ENCODE measurements at places on chromosomes 12 and 14.

DNA sequence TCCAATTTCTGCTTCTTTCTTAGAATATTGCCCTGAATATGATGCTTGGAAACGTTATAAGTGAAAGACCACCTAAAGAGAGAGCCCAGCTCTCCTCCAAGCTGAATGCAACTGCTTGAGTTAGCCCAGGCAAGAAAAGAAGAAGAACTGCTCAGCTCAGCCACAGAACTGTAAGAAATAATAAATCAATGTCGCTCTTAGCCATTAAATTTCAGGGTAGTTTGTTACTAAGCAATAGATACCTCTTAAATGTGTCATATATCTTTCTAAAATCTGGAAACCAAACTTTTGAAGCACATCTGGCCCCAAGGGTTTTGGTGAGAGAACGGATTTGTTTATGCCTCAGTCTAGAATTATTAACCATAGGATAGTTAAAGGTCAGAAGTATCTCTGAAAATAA, 50.4 kb downstream of the SLC6A15 start:
- DNase-seq: no peak

DNA sequence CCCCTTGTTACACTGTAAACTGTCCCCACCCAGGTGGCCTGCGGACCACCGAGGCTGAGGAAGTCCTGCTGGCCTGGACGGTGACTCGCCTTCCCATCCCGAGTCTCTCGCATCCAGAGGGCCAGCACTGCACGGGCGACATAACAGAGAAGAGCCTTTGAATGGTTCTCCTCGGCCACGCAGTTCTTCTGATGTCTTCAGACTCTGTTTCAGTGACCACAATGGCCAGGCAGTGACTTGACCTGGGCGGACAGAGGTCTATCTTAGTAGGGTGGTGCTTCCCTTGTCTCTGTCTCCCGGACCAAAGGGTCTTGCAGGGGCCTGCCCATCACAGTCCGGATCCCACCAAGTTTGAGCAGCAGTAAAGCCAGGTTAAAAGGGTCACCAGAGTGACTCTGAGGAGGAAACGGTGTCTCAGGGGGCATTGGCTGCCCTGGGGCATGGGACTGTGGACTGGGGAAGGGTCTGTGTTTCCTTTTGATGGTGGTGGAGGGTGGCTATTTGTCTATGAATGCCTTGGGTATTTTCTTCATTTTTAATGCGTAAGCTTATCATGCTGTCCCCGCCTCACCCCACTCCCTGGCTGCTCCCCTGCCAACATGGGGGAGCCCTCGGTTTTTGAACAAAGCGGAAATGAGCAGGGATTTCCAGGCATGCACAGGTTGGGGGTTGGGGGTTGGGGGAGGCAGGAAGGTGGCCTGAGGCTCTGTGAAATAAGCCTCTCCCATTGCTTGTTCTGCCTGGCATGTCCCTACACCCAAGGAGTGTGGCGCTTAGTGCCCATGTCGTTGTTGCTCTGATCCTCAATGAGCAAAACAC, 10.3 kb downstream of the KRT85 start:
- no peak for DNase-seq

DNA sequence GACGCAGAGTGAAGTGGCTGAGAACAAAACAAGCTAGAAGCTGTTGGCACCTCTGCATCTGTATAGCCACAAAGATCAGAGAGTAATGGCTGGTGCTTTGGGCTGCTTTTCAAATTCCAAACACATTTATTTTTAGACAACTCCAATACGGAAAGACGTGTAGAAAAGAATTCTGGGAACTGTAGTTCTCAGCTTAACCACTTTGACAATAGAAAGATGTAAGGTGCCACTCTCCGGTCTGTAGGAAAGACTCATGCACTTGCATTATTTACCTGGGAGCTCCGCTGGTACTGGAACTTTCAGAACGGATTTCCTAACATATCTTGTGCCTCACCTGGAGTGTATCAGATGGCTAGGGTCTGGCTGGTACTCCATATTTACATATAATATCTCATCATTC, 1.8 kb upstream of the OR4K2 start:
- no peak for DNase-seq

DNA sequence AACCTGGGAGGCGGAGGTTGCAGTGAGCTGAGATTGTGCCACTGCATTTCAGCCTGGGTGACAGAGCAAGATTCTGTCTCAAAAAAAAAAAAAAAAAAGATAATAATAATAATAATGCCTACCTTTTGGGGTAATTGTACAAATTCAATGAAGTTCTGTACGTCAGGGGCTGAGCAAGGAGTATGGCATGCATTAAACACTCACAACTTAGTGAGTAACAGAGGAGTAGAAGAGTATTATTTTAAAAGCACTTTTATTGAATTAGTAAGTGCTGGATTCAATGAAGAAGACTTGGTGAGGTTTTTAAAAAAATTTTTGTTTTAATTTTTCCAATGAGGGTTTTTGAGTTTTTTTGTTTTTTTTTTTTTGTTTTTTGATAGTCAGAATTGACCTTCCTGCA, 783.6 kb upstream of the TBX3 start:
- no peak for DNase-seq

DNA sequence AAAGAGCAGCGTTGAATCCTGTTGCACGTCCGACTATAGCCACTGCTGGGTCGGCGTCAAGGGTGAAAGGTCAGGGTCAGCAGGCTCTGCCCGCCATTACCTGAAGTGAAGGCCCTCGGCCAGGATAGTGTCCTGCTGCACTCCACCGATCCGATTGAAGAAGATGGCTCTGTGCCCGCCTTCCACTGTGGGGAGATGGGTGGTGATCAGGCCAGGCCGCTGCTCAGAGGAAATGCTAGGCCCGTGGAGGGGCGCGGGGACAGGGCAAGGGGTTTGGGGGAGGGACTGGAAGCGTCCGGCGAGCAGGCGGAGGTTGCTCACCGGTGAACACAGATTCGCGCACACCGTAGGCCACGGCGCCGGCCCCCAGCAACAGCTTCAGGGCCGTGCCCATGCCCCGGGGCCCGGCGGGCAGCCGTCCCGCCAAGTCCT, 352 bp downstream of the PHB2 start:
- DNase-seq: no peak

DNA sequence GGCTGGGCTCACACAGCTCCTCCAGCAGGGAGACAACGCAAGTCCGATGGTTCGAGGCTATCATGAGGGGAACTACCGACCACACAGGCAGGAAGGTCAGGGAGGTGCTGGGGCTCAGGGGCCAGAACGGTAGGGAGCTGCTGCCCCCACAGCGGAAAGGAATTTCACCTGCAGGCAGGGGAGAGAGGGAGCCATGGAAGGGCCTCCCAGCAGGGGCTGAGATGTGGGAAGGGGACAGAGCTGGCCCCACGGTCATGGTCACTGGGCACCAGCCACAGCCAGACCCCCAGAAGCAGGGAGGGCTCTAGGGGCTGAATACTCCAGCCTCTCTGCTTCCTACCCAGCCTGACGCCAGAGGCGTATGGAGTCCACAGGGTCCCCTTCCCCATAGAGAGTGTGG, 103.1 kb downstream of the SCARB1 start:
- DNase-seq: no peak

- no peak for DNase-seq
Measured at GRCh38 chr12:6923003-6923732, 4.6 kb upstream of the ATN1 start.

- no peak for DNase-seq
Measured at GRCh38 chr14:50647753-50648152, 20.4 kb downstream of the SAV1 start.

- no peak for DNase-seq
Measured at GRCh38 chr14:53020193-53020932, 69.5 kb upstream of the FERMT2 start.

DNA sequence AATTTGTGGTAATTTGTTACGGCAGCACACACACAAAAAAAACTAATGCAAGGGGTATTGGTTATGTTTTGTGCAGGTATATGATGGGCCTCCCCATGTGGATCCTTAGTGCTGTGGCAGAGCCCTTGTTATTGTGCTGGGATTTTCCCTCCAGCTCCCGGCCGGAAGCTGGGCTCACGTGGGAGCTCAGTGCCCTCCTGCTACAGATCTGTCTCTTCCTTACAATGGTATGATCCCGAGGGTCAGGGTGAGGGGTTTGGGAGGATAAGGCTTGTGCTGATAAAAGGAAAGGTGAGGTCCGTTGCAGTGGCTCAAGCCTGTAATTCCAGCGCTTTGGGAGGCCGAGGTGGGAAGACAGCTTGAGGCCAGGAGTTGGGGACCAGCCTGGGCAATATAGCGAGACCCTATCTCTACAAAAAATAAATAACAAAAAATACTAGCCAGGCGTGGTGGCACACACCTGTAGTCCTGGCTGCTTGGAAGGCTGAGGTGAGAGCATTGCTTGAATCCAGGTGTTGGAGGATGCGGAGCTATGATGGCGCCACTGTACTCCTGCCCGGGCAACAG, 861 bp upstream of the SLC48A1 start:
- no peak for DNase-seq

DNA sequence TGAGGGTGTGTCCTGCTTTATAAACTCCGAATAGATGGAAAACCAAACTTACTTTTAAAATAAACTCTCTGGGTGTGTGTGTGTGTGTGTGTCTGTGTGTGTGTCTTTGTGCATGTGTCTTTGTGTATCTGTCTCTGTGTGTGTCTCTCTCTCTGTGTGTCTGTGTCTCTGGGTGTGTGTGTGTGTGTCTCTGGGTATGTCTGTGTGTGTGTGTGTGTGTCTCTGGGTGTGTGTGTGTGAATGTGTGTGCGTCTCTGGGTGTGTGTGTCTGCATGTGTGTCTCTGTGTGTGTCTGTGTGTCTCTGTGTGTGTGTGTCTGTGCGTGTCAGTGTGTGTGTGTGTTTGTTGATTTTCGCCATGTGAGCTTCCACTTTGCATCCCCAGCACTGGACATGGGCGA, 9.2 kb downstream of the RAN start:
- DNase-seq: no peak

- DNase-seq: no peak
Measured at GRCh38 chr14:66045572-66046021, 440.6 kb upstream of the CCDC196 start.

- DNase-seq: no peak
Measured at GRCh38 chr12:123389560-123390351, 5.8 kb downstream of the KMT5A start.

DNA sequence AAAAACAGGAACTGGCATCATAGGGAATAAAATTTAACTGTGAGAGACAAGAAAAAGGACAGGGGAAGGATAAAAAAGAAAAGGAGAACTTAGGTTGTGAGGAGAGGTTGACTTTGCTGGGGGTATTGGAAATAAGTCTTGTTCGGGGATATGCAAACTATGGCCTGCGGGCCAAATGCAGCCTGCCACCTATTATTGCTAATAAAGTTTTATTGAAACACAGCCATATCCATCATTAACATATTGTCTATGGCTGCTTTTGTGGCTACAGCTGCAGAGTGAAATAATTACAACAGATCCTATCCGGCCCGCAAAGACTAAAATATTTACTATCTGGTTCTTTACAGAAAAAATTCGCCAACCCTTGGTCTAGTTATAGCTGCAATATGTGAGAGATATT, 18.6 kb downstream of the BBS10 start:
- DNase-seq: no peak

DNA sequence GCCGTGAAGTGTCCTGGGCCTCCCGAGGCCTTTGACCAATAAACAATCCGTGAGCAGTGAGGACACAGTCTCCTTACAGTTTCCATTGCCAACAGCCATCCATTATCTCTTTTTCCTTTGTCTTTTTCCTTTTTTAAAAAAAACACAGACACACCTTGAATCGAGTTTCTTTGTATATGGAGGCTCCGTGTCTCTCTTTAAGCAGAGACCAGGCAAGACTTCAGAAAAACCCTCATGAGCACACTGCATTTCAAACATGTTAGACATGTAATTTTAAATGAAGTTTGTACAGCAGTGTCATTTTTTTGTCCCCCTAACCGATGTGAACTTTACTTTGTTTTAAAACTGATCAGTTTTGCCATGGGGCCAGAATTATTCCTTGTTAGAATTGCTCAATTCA, 111.1 kb downstream of the SPTSSA start:
- DNase-seq: no peak

DNA sequence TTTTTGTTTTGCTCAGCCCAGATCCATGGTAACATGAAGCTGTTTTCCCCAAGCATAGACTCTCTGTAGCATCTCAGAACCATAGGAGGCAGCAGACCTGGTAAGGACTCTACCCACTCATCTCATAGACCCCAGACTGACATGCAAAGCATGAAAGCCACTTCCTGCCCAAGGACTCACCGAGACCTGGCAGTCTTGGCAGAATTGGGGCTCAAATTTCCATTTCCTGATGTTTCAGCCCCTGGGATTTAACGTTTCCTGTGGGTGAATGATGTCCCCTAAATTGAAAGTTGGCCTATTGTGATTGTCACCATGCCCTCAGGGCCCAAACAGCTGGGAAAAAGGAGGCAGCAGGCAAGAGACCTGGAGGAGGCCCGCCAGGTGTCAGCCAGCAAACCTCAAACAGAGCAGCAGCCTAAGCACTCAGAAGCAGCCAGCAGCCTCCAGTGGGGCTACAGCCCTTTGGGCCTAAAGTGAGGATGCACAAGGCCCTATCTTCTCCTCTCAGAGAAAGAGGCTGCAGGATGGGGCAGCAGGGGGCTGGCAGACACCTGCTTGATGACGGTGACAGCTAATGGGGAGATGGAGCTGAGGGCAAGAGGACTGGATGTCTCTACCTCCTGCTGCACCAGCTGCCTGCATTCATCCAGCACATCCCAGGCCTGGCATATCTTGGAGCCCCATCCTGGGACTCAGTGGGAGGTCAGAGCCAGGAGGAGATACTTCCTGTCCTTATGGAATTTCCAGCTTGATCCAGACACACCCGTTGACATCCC, 8.5 kb downstream of the KRT85 start:
- DNase-seq: no peak

DNA sequence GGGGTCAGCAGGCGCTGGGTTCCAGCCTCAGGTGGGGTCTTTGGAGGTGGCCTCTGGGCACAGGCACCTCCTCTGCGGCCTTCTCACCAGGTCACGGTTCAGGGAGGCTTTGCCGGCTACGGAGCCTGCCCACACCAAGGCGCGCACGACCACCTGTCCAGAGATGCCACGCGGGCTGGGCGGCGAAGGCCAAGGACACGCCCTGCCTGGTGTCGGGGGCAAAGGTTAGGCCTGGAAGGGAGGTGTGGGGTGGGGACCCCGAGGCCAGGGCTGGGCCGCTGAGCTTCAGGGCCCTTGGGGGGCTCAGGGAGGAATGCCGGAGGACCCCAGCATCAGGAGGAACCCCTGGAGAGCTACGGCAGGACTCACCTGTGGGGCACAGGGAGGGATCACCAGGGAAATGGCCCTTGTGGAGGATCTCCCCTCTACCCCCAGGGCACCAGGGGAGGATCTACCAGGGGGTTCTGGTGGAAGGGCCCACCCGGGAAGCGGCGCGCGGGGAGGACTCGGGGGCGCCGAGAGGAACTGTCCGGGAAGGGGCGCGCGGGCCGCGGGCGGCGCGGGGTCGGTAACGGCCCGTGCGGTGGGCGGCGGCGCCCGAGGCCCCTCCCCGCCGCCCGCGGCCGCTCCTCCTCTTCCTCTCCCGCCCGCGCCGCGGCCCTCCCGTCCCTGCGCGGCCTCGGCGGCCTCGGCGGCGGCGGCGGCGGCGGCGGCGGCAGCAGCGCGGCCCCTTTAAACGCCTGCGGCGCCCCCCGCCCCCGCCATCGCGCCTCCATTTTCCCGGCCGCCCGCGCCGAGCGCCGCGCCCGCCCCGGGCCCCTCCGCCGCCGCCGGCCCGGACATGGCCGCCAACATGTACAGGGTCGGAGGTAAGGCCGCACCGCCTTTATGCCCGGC, at the start of gene MTA1:
TSS of gene MTA1 (plus strand) at position 633 of the 897 bp plus-strand sequence. CDS start at position 842, 209 bp downstream.
- DNase-seq: peak; percentile 49

All from NCI-H2107 (cell line).